ENCODE measurements at places on chromosomes 4 and X.
A peak's percentile ranks its signal among the peaks of the same experiment; 100 is the strongest.

GRCh38 chrX:120426599-120426998, 42.5 kb downstream of the LAMP2 start:
- DNase-seq = peak; percentile 9

DNA sequence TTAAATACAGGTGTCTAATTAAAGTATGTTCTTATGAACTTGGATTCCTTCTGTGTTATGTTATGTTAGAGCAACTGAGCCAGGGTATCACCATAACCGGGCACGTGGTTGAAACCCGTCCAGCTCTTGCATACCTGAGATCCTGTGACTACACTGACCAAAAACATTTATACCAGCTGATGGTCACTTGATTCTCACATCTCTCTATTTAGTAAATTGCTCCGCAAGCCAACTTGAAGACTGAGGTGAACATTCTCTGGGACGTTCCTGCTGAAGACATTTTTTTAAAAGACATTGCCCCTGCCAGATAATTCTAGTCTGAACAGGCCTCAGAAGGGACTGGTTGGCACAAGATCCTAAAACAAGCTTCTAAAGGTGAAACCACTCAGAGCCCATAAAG, 550.0 kb upstream of the DIPK2B start:
- DNase-seq = no peak

- DNase-seq = peak; percentile 35
Measured at GRCh38 chr4:165301833-165302232, 25.6 kb upstream of the MSMO1 start.

- DNase-seq = no peak
Measured at GRCh38 chr4:28774344-28774743, 1913.7 kb downstream of the STIM2 start.

DNA sequence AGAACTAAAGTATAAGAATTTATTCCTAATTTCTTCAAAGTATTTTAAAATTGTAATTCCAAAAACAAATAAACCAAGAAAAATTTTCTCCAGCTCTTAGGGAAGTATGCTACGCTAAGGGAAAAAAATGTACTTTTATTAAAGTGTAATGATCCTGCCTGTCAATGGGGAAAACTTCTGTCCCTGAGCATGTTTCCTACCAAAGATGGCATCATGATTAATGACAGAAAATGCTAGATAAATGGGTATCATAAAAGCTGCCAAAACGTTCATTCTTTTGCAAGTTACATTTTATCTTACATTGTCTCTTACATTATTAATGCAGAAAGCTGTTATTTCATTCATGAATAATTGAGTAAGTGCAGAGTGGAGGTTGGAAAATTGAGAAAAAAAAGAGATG, 443.4 kb downstream of the TECRL start:
- no peak for DNase-seq

GRCh38 chr4:98204236-98204553, 57.0 kb upstream of the RAP1GDS1 start:
- no peak for DNase-seq

- DNase-seq = no peak
Measured at GRCh38 chrX:30296408-30297254, 12.6 kb downstream of the NR0B1 start.

DNA sequence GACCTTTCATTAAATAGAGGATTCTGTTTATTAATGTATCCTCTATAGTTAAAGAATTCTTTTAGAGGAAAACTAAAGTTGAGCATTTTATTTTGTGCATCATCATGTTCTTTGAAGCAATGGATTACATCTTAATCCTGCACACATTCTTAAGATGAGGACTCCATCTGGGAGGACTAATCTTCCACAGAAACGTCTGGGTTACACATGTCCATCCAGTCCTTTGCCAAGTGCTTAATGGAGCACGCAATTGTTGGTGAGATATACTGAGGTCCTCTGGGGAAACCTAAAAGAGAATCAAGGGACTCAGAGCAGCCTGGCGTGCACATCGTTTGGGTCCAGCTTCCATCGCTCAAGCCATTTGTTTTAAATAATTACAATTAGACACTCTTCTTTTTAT, 115.1 kb upstream of the SFRP2 start:
- DNase-seq = no peak

- peak; percentile 28 for DNase-seq
Measured at GRCh38 chr4:110196206-110196870, 2.1 kb downstream of the ELOVL6 start.

- no peak for DNase-seq
Measured at GRCh38 chr4:16066586-16067128, 17.2 kb downstream of the PROM1 start.

- peak; percentile 41 for DNase-seq
Measured at GRCh38 chr4:88054229-88054628, 46.8 kb downstream of the PKD2 start.

DNA sequence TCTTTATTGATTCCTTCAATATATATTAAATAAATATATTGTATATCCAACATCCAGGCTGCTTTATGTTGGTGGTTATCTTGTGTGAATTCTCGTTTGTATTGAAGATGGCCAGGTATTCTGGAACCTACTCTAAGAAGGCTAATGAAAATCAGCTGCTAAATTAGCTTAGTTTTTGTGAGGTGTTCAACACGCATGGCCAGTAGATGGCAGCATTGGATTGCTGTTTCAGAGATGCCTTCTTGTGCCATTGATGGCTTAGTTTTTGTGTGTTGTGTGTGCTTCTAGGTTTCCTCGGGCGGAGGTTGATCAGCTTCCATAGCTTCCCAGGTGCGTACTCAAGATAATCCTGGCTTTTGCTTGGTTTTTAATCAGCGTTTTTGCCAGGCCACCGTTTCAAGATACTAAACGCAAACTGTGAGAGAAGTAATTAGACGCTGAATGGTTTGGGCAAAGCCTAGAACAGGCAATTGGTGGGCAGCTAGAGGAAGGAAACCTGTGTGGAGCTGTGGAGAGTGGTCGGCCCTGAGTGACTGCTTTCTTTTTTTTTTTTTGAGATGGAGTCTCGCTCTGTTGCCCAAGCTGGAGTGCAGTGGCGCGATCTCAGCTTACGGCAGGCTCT, 15.1 kb downstream of the NOCT start:
- DNase-seq = peak; percentile 90

GRCh38 chr4:145375416-145375815, 106.2 kb upstream of the SMAD1 start:
- no peak for DNase-seq
